ENCODE measurements at places on chromosomes 7 and 10.

DNA sequence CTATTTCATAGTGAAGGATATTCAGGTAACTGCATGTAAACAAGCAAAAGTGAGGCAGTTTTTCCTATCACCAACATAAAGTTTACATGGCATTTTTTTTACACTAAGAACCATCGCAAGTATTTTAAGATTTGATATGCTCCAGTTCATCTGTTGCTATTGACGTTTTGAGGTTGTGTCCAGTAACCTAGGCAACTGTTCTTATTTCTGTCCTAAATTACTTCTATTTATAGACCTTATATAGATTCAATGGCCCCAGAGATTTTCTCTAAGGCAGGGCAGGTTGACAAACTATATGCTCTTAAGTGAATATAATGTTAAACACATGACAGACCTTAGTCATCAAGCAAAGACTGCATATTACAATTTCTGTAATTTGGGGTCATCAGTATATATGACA is 830.2 kb upstream of the LRRTM3 start:
- no peak for DNase-seq

DNA sequence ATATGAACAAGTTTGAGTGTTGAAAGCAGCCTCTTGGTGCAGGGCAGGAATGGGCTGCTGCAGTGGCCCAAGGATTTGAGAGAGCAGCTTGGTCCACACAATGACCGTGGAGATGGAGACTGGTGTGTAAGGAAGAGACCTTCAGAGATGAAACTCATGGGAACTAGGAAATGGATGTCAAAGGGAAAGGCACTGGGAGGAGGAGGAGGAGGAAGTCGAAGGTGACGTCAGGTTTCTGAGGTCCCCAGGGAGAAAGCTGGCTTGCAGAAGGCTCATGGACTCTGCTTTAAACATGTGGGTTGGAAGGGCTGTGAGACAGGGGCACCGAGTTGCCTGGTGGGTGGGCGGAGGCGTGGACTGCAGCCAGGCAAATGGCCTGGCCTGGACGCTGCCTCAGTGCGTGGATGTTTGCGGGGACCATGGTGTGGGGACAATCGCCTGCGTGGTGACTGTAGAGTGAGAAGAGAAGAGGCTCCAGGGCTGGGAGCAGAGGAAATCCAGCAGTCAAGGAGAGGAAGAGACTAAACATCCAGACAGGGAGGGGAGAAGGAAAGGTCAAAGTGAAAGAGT is 14.6 kb downstream of the C10orf71 start:
- no peak for DNase-seq

DNA sequence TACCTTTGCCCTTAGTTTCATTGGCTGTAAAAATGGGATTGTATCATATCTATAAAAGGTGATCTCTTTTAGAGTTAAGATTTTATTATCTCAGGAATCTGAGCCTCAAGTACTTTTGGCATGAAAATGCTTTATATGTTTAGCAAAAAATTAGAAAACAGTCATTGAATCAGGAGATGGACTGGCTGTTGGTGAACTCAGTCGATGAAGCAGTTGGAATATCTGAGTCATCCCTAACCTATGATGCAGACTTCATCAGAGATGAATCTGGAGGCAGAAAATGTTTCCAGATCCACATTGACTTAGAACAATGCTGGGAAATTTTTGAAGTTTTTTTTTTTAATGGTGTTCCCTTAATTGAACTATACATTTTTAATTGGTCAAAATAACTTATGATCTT is 228.5 kb downstream of the SLC25A13 start:
- no peak for DNase-seq

DNA sequence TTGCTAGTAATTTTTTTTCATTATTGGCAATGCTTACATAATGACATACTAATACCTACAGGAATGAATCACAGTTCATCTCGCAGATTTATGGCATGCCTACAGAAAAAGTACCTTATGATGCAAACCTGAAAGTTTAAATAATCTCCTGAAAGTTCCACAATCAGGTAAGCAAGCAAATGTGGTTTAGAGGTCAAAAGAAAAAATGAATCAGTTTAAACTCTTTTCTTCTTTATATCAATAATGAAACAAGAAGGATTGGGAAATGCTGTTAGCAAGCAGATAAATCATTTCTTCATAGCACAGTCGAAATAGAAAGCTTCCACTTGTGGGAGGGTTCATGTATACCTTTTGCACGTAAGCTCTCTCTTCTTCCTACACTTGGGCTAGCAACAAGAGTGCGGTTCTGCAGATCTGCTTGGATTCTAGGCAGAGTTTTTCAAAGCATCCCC is 53.7 kb upstream of the MTPN start:
- no peak for DNase-seq

DNA sequence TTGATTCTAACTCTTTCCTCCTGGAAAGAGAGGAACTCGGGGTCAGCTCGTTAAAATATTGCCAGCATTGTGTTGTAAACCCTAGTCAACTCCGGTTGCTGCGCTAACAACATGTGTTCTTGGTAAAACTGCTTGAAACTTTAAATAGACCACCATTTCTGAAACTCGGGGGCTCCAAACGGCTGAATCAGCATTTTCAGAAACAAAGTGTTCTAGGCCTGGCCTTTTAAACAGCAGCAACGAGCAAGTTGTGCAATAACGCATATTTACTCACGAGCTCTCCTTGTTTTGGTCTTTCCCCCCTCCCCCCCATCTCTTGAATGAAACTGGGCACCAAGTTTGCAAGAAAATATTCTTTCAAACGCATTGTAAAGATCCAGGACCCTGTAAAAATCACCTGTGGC is 9.2 kb upstream of the GRB10 start:
- no peak for DNase-seq

- no peak for DNase-seq
These were observed 62.7 kb downstream of the CUZD1 start for GRCh38 chr10:122782911-122783310.

- DNase-seq = no peak
These were observed 73.5 kb downstream of the VOPP1 start for GRCh38 chr7:55498770-55499169.

- DNase-seq = no peak
These were observed 78.0 kb downstream of the PRKAG2 start for GRCh38 chr7:151798851-151799448.

DNA sequence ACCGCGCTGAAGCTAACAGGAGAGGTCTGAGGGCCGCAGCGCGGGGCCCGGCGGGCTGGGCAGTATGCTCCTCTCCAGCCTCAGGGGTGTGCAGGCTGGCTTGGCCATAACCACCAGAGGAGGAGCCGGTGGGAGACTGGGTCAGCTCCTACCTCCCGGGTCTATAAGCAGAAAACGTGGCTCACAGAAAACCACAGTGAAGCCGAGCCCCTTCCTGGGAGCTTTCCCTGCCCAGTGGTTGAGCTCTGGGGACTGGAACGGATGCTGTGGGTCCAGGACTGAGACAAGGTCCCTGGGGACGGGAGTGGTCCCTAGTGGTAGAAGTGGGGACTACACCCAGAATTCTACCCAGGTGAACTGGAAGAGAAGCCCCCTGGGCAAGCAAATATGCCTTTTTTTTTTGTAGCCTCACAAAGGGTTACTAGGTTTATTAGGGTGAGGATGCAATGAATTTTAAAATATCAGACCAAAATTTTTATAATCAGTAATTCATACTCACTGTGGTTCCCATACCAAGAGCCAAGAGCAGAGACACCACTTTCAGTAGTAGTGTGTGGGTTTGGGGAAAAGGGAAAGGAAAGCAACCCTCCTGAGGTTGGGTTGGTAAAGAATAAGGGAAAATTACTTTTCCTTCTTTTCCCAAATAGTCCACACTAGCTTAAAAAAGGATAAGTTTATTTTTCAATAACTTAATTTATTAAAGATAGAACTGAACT is 67.9 kb upstream of the PRKCQ start:
- no peak for DNase-seq

GRCh38 chr7:114856625-114857024 is 65.3 kb upstream of the MDFIC start:
- DNase-seq = no peak

DNA sequence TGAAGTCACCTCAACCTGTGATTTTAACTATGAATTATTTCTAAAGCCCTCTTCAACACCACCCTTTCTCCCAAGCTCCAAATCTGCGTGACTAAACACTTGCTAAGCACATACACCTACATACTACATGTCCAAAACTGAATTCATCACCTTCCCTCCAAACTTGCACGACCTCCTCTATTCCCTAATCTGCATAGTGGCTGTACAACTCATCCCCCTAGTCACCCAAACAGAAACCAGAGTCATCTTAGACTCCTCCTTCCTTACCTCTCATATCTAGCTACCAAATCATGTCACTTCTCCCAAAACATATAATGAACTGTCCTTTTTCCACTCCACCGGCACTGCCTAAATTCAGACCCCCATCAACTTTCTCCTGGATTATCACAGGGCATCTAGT is 16.2 kb downstream of the ARHGAP21 start:
- no peak for DNase-seq

GRCh38 chr10:26508016-26508415 is 69.9 kb downstream of the APBB1IP start:
- no peak for DNase-seq

- DNase-seq = no peak
These were observed 22.5 kb upstream of the SH3PXD2A start for GRCh38 chr10:103877861-103878260.

DNA sequence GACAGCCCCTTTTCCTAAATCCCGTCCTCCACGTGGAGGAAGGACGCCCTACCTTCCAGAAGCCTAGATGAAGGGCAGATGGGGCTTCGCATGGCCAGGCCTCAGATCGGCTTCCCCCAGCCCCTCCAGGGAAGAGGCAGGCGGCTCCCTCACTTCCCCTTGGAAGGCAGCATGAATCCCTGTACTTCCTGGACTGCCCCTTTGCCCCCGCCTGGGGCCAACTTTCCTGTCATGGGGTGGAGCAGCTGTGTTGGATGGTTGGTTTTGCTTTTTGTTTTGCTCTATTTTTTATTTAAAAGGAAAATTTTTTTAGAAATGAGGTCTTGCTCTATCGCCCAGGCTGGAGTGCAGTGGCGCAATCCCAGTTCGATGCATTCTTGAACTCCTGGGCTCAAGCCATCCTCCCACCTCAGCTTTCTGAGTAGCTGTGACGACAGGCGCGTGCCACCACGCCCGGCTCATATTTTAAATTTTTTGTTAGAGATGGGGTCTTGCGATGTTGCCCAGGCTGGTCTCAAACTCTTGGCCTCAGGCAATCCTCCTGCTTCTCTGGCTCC is 27.2 kb downstream of the GTF2IRD1 start:
- DNase-seq = no peak

DNA sequence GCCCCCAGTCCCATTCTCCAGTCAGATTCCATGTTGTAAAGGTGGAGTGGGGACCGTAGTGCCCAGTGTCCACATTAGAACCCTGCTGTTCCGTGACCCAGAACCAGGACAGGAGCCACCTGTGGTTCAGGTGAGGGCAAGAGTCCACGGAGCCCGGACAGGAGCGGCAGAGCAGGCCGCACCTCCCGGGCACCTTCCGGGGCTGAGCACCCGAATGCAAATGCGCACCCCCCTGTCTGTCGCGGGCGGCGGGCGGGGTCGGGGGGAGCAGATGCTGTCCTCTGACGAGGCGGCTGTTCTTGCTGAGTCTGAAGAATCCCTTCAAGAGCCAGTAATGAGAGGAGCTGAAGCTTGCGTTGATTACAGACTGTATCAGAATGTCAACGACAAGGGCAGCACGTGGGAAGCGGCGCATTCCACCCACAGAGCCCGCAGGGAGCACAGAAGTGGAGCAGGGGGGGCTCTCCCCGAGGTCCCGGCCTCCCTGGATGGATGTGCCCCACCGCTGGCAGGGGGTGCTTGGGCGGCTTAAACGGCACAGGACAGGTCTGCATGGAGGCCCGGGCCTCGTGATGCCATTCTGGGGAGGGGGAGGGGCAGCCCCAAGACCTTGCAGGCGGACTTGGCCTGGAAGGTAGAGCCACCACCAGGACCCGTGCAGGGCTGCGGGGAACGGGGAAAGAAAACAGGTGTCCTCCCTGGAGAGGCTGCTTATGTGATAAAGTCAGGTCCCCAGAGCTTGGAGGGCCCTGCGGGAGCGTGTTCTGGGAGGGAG is 407.5 kb upstream of the RNF32 start:
- DNase-seq = no peak

DNA sequence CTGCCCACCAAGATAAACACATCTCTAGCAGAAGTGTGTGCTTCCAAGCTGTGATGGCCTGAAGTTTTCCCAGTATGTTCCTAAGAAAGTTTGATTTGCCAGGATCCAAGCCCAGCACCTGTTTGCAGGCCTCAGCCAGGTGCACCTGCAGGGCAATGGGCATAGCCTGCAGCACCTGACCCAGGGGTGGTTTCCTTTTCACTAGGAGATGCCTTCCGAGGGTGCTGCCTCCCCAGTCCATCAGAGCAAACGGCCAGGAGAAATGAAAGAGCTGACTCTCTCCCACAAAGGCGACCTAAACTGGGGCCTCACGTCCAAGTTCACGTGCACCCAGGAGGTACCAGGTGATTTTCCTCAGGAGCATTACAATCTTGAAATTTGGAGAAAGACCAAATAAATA is 7.1 kb downstream of the UCMA start:
- DNase-seq = no peak

DNA sequence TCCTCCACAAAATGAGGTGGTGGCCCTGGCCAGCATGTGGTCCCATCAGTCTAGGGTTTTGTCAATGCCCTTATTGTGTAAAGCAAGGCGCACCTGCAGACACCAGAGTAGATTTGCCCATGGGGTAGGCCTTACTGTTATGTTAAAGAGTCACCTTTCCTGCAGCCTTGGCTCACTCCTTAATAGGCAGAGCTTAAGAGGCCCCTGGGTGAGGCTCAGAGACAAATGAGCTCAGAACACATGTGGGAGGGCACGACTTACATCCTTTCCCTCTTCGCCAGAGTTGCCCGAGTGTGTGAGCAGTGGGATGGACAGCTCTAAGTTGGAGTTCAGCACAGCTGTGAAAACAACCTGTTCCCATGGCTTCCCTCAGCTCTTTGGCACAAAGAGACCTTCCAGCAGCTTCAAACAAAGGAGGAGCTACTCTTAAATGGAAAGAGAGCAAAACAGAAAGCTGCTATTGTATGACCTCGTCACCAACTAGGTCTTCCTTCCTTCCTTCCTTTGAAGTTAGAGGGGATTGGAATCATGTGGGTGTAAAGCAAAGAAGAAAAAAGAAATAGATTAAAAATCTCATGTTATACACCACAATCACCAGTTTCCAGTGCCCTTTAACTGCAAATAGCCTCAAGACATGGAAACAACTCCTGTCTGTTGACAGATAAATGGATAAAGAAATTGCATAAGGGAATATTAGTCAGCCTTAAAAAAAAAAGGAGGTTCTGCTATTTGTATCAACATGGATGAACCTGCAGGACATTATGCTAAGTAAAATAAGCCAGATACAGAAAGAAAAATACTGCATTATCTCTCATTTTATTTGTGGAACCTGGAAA is 11.9 kb upstream of the XPNPEP1 start:
- no peak for DNase-seq
